ENCODE measurements at places on chromosomes 16 and 17.

GRCh38 chr17:206941-207560, 25.6 kb upstream of the DOC2B start:
- DNase-seq = no peak

DNA sequence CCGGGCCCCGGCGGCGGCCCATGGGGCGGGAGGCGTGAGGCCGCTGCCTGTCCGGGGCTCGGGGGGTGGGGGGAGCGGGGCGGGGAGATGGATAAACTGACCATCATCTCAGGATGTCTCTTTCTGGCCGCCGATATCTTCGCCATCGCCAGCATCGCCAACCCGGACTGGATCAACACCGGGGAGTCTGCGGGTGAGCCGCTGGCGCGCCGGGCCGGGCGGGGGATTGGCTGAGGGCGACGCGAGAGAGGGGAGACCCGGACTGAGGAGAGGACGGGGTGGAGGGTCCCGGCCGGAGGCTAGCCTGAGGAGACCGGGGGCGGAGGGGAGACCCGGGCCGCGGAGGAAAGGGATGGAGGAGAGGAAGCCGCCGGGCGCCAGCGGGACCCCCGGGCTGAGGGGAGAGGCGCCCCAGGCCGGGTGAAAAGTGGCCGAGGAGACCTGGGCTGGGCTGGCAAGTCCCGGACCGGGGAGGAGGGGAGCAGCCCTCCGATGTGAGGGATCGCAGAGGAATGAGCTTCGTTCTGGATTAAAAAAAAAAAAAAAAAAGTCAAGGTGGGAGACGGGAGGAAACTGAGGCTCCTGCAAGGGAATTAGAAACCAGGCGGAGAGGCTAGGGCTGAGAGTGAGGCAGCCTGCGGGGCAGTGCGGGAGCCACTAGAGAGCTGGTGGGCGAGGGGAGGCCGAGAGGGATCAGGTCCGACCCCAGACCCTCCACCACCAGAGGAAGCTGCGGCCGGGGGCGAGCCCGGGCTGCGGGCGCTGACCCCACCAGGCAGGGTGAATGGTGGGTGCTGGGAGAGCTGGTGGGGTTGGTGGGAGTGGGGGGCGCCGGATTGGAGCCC, 526 bp downstream of the MOSMO start:
- no peak for DNase-seq

DNA sequence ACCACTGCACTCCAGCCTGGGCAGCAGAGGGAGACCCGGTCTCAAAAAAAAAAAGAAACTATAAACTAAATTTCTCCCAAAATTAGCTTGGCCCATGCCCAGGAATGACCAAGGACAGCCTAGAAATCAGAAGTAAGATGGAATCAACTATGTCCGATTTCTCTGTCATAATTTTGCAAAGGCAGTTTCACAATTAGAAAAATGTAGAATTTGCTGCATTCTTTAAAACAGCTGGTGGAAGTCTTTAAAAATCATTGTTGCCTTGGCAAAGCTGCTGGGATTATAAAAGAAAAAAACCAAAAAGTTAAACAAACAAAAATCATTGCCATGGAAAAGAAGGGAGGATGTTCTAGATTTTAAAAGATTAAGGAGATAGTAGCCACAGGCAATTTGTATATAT, 32.4 kb downstream of the WWP2 start:
- DNase-seq = no peak

- DNase-seq = no peak
These were observed 16.4 kb downstream of the CDH5 start for GRCh38 chr16:66382966-66383299.

GRCh38 chr16:77611386-77611785, 110.9 kb upstream of the NUDT7 start:
- DNase-seq = no peak

DNA sequence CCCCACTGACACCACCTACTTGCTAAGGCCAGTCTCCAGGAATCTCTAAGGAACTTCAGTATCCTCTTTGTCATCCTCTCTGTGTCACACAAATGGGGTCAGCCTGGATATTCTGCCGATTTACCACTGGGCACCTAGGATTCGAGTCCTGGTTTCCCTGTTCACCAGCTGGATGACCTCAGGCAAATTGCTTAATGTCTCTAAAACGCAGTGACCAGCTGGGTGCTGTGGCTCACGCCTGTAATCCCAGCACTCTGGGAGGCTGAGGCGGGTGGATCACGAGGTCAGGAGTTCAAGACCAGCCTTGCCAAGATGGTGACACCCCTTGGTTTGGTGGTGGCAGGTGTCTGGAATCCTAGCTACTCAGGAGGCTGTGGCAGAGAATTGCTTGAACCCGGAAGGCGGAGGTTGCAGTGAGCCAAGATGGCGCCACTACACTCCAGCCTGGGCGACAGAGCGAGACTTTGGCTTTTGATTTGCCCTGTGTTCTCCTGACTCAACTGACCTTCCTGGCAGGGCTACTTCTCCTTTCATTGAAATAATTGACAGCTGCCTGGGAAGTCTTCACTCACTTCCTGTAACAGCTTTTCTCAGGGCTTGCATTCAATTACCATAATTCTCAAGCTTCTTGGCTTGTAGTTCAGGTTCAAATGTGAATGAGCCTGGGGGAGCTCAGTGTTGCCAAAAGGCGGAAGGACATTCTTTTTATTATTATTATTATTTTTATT, 15.4 kb downstream of the SYCE1L start:
- no peak for DNase-seq

DNA sequence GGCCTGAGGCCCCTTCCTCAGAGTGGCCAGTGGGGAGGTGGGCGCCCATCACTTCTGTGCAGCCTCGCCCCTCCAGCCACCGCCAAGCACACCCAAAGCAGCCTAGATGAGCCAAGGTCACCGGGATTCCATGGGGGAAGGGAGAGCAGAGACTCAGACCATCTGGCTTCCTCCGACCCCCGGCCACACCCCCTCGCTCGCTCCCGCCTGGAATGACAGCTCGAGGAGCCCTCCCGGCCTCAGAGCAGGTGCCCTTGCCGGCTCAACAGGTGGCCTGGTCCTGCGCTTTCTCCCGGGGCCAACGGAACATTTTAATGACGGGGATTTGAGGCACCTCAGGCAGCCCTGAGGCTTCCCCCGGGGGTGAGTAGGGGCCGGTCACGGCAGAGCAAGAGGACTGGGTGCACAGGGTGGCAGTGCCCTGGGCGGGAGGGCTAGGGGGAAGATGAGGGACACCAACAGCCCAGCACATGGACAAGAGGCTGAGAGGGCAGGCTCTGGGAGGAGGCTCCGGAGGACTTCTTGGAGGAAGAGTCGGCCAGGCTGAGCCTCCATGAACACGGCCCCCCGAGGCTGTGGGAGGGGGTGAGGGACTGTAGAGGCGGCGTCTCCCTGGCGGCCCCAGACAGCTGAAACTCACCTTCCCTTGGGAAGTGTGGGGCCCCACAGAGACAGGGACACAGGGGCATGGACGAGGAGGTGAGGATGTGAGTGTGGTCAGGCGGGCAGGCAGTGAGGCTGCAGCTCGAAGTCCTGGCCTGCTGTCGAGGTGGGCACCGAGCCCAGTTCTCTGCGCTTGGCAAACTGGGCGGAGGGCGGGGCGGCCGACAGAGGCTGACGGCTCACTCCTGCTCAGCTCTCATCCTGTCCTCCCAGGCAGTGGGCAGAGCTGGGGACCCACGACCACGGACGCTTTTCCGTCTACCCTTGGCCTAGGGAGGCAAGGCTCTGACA, 12.5 kb upstream of the C1QTNF8 start:
- no peak for DNase-seq

GRCh38 chr16:47132308-47132707, 11.4 kb downstream of the NETO2 start:
- no peak for DNase-seq

DNA sequence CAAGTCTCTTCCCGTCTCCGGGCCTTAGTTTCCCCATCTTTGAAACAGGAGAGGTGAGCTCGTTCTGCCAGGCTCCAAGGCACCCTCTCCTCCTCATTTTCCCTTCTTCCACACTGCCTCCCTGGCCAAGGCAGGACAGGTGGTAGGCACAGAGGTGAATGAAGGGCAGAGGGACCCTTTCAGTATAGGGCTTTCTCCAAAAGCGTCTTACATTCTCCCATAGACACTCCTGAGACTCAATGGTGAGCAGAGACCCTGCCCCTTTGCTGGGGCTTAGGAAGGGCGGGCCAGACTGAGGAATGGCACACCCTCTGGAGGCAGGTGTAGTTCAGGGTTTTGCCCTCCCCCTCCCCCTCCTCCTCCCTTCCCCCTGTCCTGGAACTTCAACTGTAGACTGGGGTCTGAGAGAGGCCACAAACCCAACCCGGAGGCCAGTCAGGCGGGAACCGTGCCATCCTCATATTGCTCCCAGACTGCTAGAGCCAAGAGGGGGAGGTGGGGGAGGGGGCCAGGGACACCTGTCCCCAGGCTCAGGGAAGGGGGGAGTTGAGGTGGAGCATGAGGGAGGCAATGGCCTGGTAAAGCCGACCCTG, 1.9 kb downstream of the PLEKHH3 start:
- DNase-seq = no peak

GRCh38 chr16:28933171-28933570, 1.4 kb downstream of the CD19 start:
- no peak for DNase-seq

- no peak for DNase-seq
These were observed 1.8 kb downstream of the HMOX2 start for GRCh38 chr16:4477966-4478365.

- DNase-seq = no peak
These were observed 53.1 kb downstream of the HS3ST3B1 start for GRCh38 chr17:14353861-14354474.

DNA sequence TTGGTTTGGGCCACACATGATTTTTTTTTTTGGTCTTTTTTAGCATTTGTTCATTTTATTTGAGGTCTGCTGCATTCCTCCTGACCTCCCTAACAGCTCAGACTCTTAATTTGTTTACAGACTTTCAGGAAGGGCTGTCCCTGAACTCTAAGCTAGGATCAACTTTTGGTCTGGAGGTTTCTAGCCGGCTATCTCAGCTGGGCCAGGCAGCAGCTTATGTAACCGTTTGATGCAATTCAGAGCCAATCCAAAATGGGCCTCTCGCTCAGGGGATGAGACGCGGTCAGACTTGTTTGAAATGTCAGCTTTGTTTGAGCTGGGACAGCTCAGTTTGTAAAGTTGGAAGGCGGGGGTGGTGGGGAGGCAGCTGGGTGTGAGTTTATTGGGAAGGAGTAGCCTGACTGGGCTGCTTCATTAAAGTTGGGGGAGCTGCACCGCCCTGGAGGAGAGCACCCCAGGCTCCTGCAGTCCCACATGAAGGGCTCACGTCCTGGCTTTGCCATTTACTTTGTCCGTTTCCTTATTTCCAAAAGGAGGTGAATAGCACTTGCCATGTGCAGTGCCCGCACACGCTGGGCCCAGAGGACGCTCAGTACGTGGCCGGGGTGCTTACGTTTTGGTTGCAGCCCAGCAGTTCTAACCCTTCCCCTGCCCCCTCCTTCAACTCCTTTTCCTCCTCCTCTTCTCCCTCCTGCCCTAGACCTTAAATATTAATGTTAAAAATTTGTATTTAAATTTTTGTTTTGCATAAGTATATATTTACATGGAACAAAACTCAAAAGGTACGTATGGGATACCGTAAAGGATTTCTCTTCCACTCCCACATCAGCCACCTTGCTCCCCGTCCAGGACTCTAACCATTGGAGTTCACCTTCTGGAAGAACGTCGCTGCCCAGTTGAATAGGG, 121.2 kb downstream of the SNX29 start:
- DNase-seq = peak; percentile 31

DNA sequence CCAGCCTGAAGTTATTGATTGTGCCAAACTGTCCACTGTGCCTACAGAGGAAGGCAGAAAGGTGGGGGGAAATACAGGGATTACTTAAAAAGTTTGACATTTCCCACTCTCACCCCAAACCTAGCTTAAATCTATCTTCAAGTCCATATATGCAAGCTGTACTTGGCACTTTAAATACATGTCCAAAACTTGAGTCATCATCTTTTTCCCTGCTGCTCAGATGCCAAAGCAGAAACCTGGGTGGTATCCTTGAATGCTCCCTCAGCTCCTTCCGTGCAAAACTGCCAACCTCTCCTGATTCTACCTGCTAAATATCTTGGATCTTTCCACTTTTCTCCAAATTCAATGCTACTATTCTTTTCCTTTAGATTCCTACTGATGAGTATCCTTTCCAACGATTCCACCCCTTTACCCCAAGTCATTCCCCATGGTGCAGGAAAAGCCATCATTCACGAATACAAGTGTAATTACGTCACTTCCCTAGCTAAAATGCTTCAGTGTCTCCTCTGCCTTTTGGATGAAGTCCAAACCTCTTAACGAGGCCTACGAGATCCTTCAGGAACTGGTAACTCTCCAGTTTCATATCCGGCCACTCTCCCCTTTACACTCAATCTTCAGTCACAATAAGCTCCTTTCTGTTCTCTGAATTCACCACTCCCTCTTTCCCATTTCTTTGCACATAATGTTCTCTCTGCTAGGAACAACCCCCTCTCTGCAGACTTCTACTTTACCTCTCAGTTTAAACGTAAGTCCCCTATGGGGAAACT, 9.3 kb downstream of the BECN1 start:
- DNase-seq = no peak

DNA sequence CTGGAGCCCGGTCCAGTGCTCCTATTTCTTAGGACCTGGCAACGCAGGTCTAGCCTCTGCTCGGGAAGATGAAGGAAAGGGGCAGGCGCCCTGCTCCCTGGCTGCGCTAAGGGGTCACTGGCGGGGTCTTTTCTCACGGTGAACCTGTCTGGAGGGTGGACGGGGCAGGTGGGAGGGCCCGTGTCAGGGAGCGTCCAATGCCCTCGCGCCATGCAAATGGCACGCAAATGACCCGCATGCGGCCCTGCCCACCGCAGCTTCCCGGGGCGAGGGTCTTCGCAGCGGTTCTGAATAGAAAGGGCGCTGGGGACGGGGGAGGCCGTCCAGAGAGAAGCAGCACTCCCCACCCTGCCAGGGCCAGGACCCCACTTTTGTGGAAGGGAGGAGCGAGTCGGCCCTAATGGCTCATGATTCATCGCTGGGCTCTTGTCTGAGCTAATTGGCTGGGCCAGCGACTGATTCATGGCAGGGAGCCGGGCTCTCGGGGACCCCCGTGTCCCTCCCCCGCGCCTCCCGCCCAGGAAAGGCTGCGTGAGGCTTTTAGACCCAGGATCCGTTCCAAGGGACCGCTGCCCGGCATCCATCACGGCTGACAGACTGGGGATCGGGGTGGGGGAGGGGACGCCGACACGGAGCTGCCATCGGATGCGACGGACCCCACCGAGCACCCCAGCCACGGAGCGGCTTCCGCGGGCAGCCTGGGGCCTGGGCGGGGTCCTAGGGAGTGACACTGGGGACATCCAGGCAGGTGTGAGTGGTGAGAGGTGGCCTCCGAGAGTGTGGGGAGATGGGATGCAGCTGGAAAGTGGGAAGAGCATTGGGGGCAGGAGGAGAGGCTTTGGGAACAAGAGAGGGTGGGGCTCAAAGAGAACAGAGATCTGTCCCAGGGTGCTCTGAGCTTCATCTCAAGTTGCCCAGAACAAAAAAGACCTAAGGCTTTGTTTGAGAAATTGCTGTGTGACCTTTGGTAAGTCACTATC, 25.0 kb upstream of the NGFR start:
- no peak for DNase-seq

GRCh38 chr16:13178318-13178717, 276.9 kb downstream of the SHISA9 start:
- DNase-seq = no peak

DNA sequence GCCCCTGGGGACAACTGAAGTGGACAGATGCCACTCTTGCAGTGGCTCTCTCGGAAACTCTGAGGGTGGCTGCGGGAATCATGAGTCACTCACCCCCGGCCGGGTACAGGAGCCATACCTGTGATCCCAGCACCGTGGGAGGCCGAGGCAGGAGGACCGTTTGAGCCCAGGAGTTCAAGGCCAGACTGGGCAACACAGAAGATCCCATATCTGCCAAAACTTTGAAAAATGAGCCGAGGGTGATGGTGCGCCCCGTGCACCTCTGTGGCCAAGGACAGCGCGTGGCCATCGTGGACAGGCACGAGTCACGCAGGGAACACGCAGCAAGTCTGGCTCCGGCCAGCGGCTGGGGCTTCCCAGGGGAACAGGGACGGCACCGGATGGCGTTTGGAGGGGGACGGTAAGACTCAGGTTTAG, 41.3 kb upstream of the ZC3H18 start:
- no peak for DNase-seq
